ENCODE measurements at places on chromosomes 12 and 14. TPM values are rescaled to one million over a fixed set of nuclear protein-coding genes. Genes with fewer than 3 reads are reported as not detected.

The CELA1 gene
- polyA plus RNA-seq = not detected

The CLEC14A gene
- polyA plus RNA-seq = 61.9 TPM

The BDKRB2 gene
- 1.2 TPM for polyA plus RNA-seq

The CRIP1 gene
- polyA plus RNA-seq = 77.9 TPM

The P2RX2 gene
- polyA plus RNA-seq = 4.7 TPM

The AGAP2 gene
- 0.52 TPM for polyA plus RNA-seq

The COCH gene
- 1.9 TPM for polyA plus RNA-seq

The CPNE6 gene
- polyA plus RNA-seq = not detected

- no peak for DNase-seq
These were observed 25.2 kb downstream of the ARHGAP5 start for GRCh38 chr14:32102152-32102787.

DNA sequence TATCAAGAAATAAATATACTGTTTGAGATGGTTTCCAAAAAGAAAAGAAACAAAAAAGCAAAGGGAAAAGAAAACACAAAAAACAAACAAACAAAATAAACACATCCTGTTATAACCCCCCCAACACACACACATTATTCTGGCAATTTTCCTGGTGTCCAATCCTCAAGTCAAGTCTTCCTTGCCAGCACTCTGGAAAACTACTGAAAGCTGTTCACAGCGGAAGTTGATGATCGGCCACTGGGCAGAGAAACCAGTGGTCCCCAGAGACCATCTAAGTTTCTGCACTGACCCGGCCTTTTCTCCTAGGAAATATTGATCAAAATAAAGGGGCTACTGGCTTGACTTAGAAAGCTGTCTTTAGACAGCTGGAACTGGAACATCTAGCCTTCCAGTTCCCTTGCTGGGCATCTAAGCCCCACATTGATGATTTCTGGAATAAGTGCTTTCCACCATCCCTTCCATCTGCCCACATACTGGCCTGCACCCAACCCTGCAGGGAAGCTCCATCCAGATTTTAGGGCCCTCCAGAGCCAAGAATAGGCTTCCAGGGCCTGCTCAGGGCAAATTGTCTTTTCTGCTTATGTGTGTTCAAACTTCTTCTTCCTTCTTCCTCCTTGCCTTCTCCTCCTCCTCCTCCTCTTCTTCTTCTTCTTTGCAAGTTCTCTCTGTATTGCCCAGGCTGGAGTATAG, 11.6 kb upstream of the PPP1CC start:
- no peak for DNase-seq

GRCh38 chr14:86179980-86180379, 650.0 kb downstream of the FLRT2 start:
- DNase-seq = peak; percentile 3

DNA sequence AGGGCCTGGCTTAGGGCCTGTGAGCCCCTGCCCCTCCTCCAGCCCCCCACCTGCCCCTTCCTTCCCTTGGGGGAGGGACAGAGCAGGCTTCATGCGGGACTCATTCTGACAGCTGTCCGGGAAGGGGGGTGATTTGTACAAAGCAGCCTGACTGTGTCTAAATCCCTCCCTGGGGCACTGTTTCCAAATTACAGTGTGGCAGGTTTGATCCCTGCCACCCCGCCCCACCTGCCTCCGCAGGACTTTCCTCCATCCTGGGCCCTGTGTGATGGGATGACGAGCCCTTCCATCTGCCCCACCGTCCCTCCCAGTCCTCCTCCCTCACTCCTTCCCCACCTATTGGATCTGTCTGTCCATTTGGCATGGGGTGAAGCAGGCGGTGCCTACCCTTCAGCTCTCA, 363.9 kb downstream of the BCL11B start:
- DNase-seq = no peak

- peak; percentile 7 for DNase-seq
These were observed 141.6 kb downstream of the ITPR2 start for GRCh38 chr12:26691234-26691970.

DNA sequence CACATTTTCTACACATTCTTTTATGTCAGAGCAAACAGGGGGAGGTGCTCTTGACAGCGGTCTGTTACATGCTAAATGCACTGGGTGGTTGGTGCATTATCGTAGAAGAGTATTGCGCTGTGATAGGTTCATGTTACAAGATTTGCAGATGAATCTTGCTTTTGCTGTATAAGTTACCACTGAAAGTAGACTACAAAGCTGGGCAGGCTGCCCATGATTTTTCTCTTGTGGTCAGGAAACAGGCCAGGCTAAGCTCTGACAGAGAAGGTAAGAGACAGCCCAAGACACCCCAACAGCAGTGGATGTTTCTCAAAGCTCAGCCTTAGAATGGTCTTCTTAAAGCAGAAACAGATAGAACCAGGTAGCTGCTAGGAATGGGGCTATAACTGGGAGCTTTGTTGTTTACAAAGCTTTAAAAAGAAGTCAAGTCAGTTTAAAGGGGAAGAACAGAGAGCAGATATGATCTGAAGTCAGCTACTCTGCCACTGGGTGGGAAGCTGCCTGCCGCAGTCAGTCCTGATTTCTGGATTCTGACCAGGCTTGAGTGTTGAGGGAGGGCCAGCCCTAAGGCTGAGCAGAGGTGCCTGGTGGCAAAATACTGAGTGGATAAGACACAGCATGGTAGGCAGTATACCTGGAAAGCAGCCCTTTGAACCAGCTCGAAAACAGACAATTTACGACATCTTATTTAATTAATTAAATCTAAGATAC, 9.4 kb downstream of the KCNA1 start:
- DNase-seq = no peak

DNA sequence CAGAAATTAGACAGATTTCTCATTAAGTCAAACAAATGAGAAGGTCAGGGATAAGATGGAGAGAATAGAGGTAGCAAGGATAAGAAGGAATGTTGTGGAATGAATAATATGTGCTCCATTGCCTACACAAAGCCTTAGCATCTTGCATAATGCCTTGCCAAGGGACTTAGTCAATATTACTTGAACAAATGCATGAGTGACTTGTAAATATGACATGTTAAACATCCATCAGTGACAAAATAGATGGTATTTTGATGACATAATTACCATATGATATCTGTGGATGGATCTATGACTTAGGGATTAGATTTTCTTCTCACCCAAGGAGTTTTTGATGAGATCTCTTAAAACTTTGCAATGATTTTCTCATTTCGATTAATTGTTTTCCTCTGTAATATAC, 194.1 kb upstream of the RASSF8 start:
- DNase-seq = no peak

DNA sequence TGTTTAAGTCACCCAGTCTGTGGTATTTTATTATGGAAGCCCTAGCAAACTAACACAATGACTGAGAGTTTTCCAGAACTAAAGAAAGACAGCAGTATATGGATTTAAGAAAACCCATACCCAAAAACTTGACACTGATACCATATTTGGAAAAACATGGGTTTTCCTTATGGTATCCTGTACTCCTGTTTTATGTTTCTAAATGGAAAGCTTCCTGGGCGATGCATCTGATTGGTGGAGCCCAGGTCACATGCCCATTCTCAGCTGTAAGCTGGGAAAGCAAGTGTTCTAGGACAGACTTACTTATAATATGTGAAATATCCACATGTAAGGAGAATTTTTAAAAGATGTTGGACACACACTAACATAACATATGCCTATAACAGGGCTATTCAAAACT, 4.5 kb upstream of the RNASE4 start:
- no peak for DNase-seq

DNA sequence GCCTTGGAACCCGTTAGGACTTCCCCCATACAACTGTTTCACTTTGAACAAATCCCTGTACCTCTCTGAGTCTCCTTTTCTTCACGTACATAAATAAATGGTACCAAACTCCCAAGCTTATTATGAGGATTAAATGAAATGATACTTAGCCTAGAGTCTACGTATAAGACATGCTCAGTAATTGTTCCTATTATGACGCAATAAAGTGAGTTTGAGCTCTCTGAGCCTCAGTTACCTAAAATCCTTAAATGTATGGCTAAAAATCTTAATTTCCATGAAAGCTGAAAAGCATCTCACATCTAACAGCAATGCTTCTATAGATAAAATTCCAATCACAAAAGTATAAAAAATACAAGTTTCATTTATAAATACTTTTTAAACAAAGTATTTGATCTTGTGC, 117.9 kb upstream of the TMEM233 start:
- DNase-seq = no peak

- DNase-seq = no peak
These were observed 133.2 kb downstream of the PPM1H start for GRCh38 chr12:62801796-62802195.

DNA sequence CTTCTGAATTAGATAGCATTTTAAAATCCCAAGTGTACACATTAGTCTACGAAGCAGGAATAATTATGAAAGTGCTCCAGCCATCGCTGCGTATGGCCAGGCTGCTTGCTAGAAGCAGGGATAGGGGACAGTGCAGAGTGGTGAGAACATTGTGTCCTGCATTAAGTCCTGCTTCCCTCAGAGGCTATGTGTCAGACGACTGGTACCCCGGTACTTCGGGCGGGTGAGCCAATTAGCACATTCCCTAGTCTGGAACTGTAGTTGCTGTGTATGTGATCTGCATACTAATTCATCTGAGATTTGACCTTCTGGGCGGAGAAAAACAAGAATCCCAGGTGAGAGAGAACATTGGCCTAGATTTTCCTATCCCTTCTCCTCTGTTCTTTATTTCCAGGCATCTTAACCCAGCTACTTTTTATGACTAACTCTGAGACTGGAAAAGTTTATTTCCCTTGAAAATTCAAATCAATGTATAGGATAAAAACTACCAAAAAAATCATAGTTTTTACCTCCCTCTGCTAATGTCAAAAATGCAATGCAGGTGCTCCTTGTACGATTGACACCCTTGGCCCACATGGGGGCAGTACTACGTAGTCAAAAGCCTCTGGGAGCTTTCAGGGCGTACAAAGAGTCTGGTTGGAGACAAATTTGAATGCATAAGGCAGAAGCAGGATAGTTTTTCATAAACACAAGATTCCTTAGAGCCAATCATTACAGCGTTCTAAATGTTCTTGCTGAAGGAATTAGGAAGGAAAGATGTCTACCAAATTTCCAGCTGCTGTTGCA, 764.3 kb downstream of the NOVA1 start:
- DNase-seq = peak; percentile 62

DNA sequence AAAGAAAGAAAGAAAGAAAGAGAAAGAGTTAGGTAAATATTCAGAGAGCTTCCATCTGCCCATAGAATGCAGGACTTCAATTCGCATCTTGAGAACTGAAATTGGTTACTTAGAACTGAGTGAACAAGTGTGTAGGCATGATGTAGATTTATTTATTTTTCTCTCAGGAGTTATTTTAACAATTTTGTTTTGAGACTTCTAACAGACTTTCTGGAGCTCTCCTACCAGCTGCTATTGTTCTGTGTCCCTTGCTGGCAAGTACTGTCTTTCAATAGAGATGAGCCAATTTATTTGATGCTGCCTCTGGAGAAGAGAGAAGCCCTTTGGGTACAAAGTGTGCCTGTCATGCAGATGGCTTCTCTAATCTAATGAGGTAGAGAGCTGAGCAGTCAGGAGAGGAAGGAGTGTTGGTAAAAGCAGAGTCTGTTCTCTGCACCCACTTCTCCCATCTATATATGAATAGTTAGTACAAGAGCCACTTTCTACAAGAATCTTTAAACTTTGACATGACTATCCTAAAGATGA, 67.0 kb downstream of the SYT1 start:
- no peak for DNase-seq

- no peak for DNase-seq
These were observed 187.9 kb upstream of the GRIN2B start for GRCh38 chr12:14169281-14169680.

- no peak for DNase-seq
These were observed 10.9 kb downstream of the NAA25 start for GRCh38 chr12:112097641-112098040.

DNA sequence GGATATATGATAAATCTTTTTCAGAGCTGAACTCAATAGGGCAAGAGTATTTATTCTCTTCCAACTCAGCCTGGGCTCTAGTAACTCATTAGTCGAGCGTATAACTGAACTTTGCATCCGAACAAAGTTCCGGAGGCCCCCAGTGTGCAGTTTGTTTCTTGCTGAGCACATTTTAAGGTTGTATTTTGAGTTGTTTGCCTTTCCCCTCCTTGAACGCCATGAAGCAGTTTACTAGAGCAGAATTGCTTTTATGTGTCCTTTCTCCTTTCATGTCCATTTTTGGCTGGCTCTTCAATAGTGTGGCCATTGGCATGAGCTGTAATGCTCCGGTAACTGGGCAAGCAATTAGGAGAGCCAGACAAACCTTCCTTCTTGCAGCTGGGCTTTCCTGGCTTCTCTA, 105.3 kb downstream of the WIF1 start:
- no peak for DNase-seq

DNA sequence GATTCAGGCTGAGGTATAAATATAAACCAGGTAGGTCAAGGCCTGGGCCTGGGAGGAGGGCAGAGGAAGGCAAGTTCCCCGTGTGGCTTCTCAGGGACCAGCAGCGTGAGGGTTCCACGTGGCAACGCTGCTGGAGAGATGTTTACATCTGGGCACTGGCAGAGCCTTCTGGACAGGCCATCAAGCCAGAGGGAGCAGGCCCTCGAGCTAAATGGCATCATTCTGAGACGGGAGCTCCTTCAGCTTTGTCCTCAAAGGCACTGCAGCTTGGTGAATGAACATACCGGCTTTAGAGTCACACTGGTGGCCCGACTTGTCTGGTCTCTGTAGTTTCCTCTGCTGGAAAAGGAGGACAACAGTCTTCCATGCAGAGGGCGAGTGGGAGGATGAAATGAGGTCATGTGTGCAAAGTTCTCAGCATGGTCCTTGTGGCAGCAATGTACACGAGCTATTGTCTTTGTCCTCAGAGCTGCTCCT, 231.3 kb downstream of the ZFP36L1 start:
- no peak for DNase-seq

GRCh38 chr14:33516898-33517436, 433.9 kb downstream of the EGLN3 start:
- DNase-seq = no peak

- DNase-seq = no peak
These were observed 910 bp upstream of the TM7SF3 start for GRCh38 chr12:27014859-27015729.

DNA sequence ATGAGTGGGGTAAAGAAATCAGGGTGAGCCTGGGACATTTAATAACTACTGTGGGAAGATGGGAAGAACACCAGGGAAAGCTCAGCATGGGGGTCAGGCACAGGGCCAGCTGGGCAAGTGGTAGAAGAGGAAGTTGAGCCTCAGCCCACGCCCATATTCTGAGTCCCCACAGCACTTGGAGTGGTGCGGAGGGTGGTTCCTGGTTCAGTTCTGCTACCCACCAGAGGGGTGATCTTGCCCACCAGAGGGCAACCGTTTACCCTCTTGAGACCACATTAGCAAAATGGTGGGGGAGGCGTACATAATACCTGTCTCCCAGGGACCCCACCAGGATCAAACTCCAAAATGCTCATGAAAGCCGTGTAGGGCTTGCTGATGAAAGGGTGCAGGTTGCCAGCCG, 16.8 kb upstream of the ANKRD33 start:
- no peak for DNase-seq

DNA sequence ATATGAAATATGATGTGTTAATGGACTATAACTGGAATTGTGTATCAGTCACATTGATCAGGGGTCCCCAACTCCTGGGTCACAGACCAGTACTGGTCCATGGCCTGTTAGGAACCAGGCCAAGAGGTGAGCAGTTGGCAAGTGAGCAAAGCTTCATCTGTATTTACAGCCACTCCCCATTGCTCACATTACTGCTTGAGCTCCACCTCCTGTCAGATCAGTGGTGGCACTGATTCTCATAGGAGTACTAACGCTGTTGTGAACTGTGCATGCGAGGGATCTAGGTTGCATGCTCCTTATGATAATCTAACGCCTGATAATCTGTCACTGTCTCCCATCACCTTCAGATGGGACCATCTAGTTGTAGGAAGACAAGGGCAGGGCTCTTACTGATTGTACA, 72.3 kb downstream of the CDK17 start:
- DNase-seq = no peak

Data from left lung (tissue), 14 donors.